ENCODE measurements at places on chromosomes 6 and 20.

- no peak for DNase-seq
Observed at GRCh38 chr20:31845300-31845863, at the start of gene FOXS1. FOXS1 (minus strand) TSS chr20:31845604; CDS start chr20:31845542, 62 bp downstream.

DNA sequence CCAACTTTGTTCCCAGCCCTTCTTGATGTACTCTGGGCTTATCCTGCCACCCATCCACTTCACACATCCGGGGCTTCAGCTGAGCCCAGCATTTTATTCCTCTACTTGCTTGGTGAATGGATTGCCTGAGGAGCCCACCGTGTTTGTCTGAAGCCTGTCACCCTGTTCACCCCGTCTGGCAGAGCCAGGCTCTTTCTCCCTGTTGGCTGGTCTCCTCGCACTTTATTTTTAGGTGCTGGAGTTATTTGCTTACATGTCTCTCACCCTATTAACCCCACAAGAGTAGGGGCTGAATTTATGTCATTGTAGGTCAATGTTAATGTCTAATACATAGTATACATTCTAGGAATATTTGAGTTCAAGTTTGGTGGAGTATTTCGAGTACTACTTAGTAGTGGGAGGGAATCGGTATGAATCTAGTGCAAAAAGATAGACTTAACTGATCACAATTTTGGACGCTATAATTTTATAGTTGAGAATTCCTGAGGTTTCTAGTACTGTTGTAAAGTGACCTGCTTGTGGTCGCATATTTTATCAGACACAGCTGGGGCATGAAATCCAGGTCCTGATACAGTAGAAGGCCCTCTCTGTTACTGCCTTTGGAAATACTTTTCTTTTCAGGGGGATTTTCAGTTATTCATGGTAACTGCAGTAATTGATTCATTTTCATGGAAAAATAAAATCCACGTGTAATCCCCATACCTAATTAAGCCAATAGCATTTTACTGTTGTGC is 10.8 kb downstream of the JARID2 start:
- no peak for DNase-seq

DNA sequence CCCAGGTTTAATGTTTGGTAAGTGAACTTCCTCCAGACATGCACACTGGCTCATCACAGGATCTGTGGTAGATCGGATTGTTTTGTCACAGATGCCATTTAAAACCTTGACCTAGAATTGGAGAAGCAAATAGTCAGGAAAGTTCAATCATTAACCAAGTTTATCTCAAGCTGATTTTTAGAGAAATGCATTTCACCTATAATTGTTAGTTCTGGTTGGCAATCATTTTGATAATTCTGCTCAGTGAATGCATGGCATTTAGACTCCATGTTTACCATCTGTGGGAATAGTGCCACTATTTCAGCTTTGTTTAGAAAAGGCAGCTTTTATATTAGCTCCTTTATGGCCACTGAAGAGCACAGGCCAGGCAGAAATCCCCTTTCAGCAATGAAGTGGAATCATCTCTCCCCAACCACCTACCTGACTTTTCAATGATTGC is 73.9 kb upstream of the IPCEF1 start:
- DNase-seq = no peak

DNA sequence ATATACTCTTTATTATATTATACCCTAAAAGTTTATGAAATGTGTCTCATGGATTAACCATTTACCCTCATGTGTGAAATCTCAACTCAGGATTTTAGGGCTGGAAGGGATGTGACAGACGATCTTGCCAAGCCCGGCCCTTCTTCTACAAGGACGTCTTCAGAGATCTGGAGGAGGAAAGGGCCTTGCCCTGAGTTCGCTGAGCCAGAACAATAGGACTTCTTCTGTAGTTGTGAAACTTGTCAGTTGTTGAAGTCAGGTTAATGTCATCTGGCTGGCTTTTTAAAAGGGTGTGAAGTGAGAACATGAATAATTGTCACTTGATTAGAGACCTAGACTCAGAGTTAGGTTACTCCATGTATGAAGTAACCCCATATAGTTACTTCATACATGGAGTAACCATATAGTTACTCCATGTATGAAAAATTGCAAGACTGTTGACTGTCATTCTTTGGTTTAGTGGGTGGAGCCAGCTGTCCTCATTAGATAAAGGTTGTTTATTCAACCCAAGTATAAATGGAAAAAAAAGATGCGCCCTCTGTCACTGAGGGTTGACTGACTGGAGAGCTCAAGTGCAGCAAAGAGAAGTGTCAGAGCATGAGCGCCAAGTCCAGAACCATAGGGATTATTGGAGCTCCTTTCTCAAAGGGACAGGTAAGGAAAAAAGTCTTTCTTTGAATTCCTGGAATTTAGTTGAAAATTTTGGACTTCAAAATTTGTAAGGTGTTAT is at the start of gene ARG1:
TSS of gene ARG1 (plus strand) at position 541 of the 730 bp plus-strand sequence. CDS start at position 598, 57 bp downstream.
- DNase-seq = no peak

GRCh38 chr6:352896-353470 is 38.6 kb upstream of the IRF4 start:
- no peak for DNase-seq
